Glutamatergic neuron (in vitro differentiated cells): ENCODE measurements at places on chromosomes 6 and 20. TPM values are rescaled to one million over a fixed set of nuclear protein-coding genes. Genes with fewer than 3 reads are reported as not detected.

DNA sequence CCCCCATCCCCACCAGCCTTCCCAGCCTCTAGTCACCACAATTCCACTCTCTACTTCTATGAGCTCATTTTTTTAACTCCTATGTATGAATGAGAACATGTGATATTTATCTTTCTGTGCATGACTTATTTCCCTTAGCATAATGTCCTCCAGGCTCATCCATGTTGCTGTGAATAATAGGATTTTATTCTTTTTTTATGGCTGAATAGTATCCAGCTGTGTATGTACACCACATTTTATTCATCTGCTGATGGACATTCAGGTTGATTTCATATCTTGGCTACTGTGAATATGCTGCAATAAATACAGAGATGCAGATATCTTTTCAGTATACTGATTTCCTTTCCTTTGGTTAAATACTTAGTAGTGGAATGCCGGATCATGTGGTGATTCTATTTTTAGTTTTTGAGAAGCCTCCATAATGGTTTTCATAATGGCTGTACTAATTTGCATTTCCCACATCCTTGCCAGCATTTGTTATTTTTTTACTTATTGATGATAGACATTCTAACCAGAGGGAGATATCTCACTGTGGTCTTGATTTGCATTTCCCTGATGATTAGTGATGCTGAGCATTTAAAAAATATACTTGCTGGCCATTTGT lies 194.9 kb downstream of the PACRG start:
- no peak for DNase-seq

DNA sequence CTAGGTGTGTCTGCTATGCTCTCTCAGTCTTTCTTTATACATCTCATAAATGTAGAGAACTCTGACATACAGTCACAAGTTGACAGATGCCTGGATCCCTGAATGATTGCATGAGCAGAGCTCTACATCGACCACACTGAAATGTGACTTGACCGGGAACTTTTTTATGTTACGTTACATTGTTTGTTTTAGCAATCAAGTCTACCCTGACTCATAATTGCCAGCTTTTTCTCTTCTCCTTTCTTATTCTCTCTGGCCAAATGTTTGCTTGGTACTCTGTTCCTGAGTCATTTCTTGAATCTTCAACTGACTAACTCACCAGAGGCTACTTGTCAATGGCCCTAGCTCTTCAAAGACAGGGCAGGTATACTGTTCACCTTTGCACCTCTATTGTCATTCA lies 213.6 kb upstream of the DTNBP1 start:
- no peak for DNase-seq

- DNase-seq, result no peak
Measured at GRCh38 chr6:105193647-105194046, 13.8 kb upstream of the POPDC3 start.

DNA sequence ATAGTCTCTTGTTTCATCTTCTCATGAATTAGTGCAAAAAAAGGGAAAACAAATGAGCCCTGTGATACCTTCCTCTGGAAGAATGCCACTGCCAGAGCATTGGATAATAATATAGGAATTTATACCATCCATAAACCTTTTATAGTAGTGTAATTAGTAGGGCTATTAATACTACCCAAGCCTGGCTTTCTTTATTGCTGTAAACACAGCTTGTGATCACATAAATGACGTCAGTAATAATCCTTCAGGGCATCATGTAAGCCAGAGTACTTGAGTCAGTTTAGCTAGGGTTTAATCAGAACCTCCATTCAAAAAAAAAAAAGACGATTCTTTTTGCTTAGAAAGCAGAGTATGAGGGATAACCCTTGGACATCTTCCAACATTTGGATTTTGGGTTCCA lies 264.8 kb downstream of the SLC35F1 start:
- no peak for DNase-seq

DNA sequence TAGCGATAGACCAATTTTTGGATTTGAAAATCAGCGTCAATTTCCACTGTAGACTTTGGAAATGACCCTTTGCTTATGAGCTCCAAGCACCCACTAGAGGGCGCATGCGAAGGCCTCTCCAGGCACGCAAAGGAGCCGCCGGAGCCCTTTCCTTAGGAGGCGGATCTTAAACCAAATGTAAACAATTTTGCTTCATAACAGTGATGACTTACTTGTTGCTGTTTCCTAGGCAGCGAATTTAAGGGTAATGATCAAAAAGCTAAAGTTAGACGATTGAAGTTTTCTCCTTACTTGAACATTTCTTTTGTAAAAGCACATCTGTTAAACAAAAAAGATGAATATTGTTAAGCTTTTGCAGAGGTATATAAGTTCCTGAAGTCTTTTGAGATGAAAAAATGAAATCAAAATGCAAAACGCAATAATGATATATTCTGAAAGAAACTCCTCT lies 29.2 kb upstream of the EXOC2 start:
- peak; percentile 87 for DNase-seq

- DNase-seq, result no peak
Measured at GRCh38 chr20:4320291-4320690, 304.9 kb upstream of the RNF24 start.

- no peak for DNase-seq
Measured at GRCh38 chr6:19921786-19922185, 84.6 kb downstream of the ID4 start.

- DNase-seq, result no peak
Measured at GRCh38 chr20:64185276-64185900, 21.1 kb downstream of the MYT1 start.

GRCh38 chr6:152471456-152472265 lies 165.5 kb downstream of the SYNE1 start:
- DNase-seq, result no peak

DNA sequence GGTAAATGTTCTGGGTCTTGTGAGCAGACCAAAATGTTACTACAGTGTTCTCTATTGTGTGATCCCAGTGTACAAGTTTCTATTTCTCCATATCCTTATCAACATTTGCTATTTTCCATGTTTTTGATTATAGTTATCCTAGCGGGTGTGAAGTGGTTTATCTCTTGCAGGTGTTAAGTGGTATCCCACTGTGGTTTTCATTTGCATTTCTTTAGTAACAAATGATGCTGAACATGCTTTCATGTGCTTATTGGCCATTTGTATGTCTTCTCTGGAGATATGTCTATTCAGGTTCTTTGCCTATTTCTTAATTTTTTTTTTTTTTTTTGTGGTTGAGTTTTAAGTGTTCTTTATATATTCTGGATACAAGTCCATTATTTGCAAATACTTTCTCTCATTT lies 35.5 kb downstream of the NSFL1C start:
- DNase-seq, result no peak

DNA sequence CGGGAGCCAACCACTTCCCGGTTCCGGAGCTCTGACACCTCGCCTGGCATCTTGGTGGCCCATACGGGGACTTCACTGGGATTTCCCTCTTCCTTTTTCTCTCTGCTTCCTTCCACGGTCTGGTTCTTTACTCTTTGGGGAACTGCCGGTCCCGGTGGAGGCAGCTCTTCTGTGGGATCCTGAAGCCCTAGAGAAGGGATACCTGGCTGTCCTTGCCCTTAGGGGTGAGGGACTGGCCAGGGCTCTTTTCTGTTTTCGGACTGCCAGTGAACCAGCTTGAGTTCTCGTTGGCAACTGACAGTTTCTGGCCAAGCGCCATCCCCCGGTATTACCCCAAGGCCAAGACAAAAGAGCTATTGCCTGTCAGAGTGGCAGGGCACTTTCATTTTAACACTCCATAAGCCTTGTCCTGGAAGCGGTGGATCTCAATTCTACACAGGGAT lies 880 bp upstream of the CPXM1 start:
- no peak for DNase-seq

The RAD21L1 gene
- not detected for total RNA-seq
